ENCODE measurements at places on chromosomes 7 and 10.

GRCh38 chr7:25633426-25634036, 405.2 kb upstream of the NPVF start:
- DNase-seq: no peak

GRCh38 chr10:44684661-44685060, 226.5 kb upstream of the TMEM72 start:
- DNase-seq: no peak

GRCh38 chr7:44144968-44145478, 3.9 kb upstream of the MYL7 start:
- peak; percentile 42 for DNase-seq

GRCh38 chr10:88260329-88261051, 322.6 kb downstream of the RNLS start:
- no peak for DNase-seq

- DNase-seq: peak; percentile 54
Measured at GRCh38 chr10:93309062-93309461, 173.1 kb downstream of the MYOF start.

- DNase-seq: no peak
Measured at GRCh38 chr10:49276596-49276995, 22.4 kb upstream of the C10orf71 start.

- DNase-seq: no peak
Measured at GRCh38 chr10:121633056-121633455, 34.8 kb upstream of the FGFR2 start.

DNA sequence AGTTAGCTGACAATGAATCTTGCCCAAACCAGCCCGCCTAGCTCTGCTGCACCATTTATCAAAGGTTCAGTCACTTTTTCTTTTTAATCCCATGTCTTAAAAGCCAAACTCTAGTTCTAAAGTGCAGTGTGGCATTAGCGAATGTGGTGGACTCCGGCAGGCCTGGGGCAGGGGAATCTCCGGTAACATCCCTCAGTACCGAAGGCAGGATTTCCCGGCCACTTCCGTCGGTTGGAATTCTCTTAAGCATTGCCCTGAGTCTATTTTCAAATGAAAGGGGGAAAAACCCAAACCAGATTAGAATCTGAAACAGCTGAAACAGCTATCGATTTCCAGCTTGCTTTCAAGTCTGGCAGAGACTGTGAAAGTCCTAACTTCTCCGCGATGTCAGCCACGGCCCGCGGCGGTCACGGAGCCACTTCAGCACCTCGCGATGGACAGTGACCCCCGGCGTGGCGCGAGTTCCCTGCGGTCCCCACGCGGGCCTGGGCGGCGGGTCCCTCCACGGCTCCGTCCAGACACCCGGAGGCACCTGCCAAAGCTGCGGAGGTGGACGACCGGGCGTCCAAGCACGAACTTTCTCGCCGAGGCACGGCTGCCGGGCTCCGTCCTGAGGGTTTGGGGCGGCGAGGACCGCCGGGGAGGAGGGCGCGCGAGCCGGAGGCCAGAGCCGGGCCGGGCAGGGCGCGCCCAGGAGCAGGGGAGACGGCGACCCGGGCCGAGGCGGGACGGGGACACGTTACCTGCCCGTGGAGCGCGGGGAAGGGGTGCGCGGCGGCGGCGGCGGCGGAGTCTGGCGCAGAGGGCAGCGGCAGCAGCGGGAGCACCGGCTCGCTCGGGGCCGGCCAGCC, 745 bp downstream of the TCERG1L start:
- no peak for DNase-seq

GRCh38 chr7:101817471-101818286, at the start of gene CUX1:
Gene CUX1 (plus strand): TSS chr7:101817626. CDS start chr7:101817640, 14 bp downstream.
- DNase-seq: no peak

GRCh38 chr7:135886345-135887132, 90.6 kb downstream of the MTPN start:
- no peak for DNase-seq

GRCh38 chr10:79994556-79994955, 45.7 kb upstream of the SFTPD start:
- DNase-seq: no peak

DNA sequence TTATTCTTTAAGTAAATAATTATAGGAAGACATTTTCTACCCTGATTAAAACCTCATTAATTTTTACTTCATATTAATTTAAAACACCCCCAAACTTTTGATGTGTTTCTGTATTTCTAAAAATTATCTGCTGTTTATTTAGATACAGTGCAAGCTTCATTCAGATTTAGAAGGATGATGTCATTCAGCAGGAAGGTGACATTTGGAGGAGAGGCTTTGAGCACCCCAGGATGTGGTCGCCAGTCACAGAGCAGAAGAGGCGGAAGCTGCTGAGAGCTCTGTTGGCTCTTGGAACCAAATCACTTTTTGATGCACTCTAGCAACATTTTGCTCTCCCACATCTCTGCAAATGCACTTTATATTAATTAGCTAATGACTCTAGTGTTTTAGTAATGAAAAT, 233.9 kb upstream of the CACNA2D1 start:
- DNase-seq: no peak

DNA sequence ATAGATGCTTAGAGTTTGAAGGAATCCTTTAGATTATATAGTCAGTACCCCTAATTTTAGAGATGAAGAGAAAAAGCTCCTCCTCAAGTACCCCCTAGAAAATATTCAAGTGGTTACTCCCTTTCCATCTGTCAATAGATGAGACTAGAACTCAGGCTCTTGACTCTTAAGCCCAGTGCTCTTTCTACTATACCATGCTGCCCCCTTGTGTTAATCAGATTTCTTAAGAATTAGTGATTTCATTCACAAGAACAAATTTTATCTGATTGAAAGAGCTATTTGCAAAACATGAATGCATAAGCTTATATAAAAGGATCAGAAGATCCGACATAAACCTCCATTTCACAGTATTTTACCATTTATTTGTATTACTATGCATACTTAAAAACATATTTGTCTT, 179.3 kb downstream of the TFEC start:
- DNase-seq: no peak

DNA sequence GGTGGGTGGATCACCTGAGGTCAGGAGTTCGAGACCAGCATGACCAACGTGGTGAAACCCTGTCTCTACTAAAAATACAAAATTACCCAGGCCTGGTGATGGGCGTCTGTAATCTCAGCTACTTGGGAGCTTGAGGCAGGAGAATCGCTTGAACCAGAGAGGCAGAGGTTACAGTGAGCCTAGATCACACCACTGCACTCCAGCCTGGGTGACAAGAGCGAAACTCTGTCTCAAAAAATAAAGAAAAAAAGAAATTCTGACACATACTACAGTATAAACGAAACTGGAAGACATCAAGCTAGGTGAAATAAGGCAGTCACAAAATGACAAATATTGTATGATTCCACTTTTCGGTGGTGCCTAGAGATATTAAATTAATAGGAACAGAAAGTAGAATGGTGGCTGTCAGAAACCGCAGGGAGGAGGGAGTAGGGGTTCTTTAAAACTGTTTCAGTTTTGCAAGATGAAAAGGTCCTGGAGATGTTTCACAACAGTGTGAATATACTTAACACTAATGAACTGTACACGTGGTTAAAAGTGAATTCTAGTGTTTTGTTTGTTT, 23.2 kb downstream of the PILRA start:
- no peak for DNase-seq

GRCh38 chr7:154832557-154833138, 170.3 kb downstream of the PAXIP1 start:
- DNase-seq: peak; percentile 81

GRCh38 chr10:71968553-71969474, 4.6 kb downstream of the CHST3 start:
- DNase-seq: peak; percentile 47

GRCh38 chr7:33039903-33040292, 22.7 kb downstream of the NT5C3A start:
- no peak for DNase-seq

DNA sequence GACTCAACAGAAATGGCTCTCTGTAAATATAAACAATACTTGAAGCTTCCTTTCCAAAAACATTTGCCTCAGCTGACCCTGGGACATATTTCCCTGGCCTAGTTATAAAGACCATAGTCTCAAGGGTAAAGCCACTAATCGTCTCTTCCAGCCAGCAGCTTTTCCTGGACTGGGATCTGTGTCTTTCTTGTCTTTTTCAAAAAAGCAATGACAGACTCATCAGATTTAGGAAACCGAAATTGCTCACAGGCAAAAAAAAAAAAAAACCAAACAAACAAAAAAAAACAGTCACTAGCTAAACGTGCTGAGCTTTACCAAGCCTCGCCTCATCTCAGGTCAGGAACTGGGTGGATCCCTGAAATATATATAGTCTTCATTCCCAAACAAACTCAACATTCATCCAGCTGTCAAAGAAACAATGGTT, 23.5 kb downstream of the STN1 start:
- no peak for DNase-seq

DNA sequence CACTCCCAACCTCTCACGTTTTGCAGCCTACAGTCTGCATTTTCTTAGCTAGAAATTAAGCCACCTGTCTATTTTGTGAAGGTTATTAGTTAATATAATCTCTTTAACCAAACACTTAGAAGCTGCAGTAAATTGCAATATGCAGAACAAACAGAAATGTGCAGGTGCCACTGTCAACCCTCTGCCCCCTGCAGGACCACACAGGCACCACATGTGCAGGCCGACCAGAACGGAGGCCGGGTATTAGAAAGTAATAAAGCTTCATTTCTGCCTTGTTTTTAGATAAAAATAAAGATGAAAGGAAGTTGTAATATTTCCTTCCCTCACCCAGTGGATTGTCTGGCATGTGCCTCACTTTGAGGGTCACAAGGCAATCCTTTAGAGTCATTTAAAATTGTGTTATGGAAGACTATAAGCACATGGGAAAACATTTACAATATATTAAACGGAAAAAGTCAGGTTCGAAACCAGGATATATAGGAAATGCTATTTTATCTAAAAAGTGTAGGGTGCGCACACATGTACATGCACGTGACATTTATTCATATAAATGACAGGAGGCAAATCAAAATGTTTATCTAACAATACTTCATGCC, 158.2 kb downstream of the ARHGAP12 start:
- peak; percentile 73 for DNase-seq

DNA sequence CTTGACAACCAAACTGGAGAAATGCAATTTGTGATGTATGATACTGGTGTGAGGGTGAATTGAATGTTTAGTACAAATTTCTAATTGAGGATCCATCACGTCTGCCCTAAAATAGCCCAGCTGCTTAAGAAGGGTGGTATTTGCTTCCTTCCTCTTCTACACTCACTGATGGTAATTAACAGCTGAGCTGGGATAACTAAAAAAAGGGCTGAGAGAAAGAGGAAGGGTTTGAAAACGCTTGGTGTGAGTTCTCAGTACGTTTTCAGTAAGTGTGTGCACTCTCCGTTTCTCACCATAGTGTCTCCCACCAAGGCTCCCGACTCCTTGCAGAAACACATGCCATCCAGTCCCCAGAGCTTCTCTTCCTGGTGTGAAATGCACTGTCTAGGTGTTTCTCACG, 54.3 kb downstream of the MAP3K8 start:
- no peak for DNase-seq

GRCh38 chr10:122981066-122981464, 864 bp downstream of the PSTK start:
- DNase-seq: peak; percentile 65

DNA sequence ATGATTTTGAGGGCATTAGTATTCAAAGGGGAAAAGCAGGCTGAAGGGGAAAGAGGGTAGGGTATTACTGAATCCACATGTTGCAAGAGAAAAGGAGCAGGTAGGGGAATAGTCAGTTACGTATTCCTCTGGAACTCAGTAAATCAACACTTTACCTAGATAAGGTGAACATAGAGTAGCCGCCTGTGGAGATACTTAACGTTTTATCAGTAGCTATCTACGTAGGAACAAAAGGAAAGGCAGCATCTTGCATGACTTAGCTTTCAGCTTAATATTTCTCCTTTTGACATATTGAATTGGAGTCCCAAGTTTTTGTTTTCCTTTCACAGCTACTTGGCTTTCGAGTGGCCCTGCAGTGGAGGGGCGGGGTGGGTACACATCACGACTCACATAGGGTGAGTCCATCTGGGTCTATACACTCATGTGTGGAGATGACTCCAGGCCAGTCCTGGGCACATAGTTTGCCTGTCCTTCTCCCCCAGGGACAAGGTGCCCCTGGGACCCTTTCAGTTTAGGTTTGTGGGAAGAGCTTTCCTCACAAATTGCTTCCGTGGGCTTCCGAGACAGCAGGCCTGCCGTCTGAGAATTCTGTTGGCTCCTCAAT, 48.1 kb downstream of the CCNY start:
- DNase-seq: no peak

- DNase-seq: no peak
Measured at GRCh38 chr10:75755528-75755927, 324.1 kb downstream of the LRMDA start.

- no peak for DNase-seq
Measured at GRCh38 chr7:7861211-7861633, 107.4 kb upstream of the GLCCI1 start.

- no peak for DNase-seq
Measured at GRCh38 chr10:4034907-4035598, 250.0 kb upstream of the KLF6 start.

DNA sequence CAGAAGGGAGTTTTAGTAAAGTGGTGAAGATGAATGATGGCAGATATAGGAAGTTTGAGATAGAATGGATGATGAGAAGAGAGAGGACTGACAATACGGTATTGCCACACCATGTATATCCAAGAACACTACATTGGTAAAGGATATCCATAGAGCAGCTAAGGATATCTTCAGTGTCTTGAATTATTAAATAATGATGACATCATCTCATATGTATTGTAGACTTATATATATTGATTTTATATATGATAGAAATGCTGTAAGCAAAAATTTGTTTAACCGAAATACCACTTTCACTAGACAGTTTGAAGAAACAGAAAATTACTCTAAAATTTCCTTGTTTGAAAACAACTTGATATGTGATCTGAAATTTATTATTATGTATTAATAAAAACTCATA, 89.0 kb downstream of the SEPTIN7 start:
- no peak for DNase-seq

GRCh38 chr7:95682913-95683312, 86.6 kb upstream of the PDK4 start:
- no peak for DNase-seq

DNA sequence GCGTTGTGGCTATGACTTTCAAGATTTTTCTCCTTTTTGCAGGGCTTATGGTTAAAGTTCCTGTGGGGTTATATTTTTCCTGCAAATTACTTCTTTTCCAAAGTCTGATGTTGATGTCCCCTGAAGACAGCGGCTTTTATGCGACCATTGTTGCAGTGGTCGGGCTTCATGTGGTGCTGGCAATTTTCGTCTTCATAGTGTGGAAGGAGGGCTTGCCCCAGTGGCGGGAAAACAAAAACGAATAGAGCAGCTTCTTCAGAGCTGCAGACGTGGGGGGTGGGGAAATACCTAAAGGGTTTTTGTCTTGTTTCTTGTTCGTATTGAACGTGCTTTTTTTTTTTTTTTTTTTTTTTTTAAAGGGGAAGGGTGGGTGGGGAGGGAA, 53.8 kb downstream of the MCMBP start:
- DNase-seq: peak; percentile 37

- DNase-seq: no peak
Measured at GRCh38 chr10:18231480-18231879, 91.3 kb downstream of the CACNB2 start.

GRCh38 chr7:67989142-67989541, 992.5 kb downstream of the TYW1 start:
- no peak for DNase-seq

- DNase-seq: no peak
Measured at GRCh38 chr7:28988810-28989209, 30.7 kb upstream of the TRIL start.

All from SK-N-SH (cell line).